ENCODE measurements at places on chromosomes 3 and 15.

GRCh38 chr3:39910826-39911464 is 101.5 kb downstream of the MYRIP start:
- DNase-seq = no peak

DNA sequence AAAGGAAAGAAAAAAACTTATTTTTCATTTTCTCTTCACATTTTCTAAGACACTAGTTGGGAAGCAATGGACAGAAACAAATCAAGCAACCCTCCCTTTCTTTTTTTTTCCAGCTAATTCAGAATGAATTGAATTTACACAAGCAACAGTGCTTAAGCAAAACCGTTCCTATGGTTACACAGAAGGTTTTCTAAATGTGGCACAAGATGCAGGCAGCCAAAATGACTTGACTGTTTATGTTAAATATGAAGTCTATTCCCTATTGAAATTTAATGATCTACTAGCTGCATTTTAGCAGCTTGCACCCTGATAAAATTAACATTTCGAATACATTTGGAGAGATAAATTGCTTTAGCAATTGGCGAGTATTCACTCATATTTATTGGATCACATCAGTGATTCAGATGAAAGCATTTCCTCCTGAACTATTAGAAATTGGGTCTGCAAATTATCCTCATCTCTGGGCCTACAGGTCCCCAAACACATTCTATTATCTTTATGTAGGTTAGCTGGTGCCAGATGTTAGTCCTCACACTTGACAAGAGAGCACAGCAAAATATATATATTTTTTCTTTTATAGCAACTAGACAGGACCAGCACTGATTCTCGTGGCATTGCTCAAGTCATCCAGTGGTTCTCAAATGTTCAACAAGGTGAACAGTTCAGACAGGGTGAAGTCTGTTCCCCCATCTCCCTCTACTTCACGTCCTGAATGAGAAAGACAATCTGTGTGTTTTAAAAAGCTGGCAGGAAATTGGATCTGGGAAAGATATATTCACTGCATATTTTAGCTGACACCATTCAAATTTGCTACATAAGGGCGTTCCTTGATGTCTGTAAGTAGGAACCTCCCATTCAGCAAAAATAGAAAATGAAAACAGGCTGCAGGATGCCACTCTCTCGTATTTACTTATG is 463.6 kb upstream of the KCNMB2 start:
- no peak for DNase-seq

DNA sequence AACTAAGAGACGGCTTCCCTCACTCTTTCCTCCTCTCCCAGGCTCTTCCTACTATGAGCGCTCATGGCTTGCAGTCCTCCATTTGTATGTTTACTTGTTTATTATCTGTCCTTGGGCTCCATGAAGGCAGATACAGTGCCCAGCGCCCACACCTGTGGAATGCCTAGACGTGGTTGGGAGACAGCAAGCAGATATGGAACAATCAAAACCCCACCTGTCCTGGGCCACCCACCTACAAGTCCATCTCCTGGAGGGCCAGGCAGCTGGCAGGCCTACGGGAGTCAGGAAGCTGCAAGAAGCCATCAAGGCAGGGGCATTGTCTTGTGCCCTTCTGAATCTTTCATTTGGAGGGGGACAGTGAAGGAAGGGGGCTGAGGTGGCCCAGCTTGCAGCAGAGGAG is 104.7 kb downstream of the IQSEC1 start:
- no peak for DNase-seq

DNA sequence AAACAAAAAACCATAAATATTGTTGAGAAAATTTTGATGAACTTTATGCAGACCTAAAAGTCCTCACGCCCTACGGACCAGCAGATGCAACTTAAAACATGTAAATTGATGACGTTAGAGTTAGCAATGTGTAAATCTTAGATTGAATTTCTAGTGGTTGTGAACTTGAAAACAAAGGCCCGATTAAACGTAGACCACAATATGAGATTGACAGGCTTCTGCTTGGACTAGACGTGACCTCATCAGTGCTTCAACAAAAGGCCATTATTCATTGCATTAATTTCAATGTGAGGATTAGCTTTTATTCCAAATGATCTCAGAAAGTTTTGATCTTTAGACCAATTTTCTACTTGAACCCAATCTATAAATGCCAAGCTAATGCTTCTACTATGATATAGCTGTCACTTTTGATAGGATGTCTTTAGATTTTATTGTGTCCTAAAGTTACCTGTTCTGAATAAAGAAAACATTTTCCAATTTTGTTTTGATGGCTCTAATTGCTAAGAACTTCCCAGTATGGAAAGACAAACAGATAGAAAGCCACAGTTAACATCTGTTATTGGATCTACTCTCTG is 55.4 kb upstream of the SPPL2A start:
- DNase-seq = no peak

DNA sequence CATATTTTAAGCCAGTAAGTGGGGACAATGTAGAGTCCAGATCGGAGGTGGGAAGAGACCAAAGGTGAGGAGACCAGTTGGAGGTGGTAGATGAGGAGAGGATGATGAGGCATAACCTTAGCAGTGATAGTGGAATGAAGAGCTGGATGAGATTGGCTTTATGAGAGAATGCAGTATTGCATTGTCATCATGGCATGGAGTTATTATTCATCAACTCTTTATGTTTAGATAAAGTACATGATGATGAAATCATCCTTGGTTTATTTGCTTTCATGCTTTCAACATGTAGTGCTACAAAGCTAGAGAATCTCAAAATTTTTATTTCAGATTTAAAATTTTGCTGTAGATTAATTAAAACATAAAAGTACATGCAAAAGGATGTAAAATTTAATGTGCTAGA is 64.0 kb downstream of the PPM1L start:
- DNase-seq = no peak

DNA sequence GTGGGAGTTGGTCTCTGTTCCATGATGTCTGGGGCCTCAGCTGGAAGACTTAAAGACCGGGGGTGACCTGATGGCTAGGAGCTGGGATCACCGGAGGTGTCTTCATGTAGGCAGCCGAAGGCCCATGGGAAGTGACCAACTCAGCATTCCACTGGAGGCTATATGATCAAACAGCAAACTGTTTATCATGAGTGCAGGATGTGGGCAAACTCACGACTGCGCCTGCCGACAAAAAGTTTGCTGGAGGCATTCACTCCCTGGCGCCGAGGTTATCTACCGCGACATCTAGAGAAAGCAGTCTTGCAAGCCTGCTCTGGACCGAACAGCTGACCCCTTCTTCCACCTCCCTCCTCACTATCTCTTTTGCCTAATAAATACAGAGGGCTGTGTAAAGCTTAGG is 62.7 kb upstream of the NR2C2 start:
- DNase-seq = no peak

GRCh38 chr3:119950666-119951325 is 143.5 kb downstream of the GSK3B start:
- DNase-seq = no peak

GRCh38 chr15:52153900-52154895 is 37.0 kb downstream of the GNB5 start:
- DNase-seq = no peak

- no peak for DNase-seq
Measured at GRCh38 chr15:63124506-63124905, 2.8 kb downstream of the LACTB start.

DNA sequence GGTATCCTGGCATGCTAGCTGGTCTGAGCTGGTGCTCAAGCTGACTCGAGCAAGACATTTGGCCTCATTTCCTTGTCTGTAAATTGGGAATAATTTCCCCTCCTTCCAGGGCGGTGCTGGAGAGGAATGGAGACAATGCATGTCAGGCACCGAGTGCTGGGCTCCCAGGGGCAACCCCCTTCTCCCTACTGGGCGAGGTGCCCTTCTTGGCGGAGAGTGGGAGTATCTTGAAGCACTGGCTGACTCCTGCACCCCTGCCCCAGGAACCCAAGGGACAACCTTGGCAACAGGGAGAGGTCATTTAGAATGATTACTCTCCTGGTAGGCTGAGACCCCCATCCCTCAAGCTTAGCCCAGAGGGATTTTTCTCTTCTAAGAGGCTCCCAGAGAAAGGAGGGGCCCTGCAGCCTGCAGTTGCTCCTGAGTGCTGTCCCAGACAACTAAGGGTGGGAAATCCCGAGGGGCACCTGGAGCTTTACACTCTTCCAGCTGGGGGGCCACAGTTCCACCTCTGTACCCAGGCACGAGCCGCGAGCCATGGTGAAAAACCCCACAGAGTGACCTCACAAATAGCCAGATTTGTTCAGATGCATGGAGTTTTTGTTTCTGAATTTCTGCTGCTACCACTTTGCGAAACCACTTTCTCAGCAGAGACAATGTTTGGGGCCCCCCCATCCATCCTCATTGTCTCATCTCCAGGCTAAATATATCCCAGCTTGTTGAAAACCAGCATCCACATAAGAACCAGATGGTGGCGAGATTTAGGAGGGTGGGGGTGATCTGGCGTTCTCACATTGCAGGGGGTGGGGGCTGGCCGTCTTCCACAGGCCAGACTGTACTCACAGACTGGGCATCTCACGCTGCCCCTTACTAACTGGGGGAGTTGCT is 44.8 kb downstream of the ABTB1 start:
- peak; percentile 51 for DNase-seq

DNA sequence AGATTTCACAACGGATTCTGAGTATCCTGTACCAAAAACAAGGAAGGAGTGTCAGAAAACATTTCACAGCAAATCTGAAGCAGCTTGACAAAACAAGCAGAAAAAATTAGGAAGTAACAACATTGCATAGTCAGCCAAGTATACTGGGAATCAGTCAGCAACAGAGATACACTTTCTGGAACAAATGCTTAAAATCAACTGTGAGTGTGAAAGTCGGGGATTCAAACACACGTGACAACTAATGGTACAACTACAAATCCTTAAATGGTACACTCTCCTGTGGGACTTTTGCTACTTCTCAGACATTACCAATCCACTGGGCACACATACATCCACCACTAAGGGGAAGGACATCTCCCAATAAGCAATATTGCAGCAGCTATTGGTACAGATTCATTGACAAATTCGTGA is 296.6 kb upstream of the MME start:
- DNase-seq = no peak

- no peak for DNase-seq
Measured at GRCh38 chr3:64225695-64226499, 631 bp upstream of the PRICKLE2 start.

DNA sequence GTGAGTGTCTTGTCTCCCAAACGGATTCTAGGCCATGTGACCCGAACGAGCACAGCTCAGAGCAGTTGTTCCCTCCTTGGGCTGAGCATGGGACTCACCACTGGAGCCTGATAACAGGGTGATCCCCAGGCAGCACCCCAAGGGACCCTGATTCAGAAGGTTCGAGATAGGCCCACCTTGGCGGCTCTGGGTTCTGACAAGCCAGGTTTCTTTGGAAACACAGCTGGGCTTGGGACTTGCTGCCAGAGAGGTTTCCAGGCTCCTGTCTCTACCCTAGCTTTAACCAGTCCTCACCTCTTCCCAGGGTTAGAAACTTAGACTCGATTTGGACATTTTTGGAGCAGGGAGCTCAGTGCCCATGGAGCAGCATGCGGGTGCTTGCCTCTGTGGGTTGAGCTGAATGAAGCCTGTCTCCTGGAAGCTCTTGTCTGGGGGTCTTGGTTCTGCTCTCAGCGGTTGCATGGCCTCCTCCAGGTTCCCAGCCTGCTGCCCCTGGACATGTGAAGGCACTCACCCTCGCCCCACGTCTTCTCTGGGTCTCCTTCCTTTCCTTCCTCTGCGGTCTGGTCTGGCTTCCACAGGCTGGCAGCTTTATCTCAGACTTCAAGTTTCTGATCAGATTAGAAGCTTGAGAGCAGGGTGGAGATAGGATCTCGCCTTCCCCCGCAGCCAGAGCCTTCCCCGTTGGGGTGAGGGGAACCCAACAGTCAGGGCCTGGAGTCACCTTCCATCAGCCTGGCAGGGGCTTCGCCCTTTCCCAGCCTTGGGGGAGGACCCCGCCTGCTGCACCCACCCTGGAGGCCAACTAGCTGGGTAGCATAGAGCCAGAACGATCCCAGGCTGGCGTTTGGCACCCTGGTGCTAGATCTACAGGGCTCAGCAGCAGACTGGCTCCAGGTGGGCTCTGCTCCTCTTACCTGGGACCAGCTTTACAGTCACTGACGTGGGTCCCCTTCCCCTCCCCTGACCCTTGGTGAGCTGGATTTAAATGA is 21.0 kb downstream of the PAQR5 start:
- DNase-seq = no peak

DNA sequence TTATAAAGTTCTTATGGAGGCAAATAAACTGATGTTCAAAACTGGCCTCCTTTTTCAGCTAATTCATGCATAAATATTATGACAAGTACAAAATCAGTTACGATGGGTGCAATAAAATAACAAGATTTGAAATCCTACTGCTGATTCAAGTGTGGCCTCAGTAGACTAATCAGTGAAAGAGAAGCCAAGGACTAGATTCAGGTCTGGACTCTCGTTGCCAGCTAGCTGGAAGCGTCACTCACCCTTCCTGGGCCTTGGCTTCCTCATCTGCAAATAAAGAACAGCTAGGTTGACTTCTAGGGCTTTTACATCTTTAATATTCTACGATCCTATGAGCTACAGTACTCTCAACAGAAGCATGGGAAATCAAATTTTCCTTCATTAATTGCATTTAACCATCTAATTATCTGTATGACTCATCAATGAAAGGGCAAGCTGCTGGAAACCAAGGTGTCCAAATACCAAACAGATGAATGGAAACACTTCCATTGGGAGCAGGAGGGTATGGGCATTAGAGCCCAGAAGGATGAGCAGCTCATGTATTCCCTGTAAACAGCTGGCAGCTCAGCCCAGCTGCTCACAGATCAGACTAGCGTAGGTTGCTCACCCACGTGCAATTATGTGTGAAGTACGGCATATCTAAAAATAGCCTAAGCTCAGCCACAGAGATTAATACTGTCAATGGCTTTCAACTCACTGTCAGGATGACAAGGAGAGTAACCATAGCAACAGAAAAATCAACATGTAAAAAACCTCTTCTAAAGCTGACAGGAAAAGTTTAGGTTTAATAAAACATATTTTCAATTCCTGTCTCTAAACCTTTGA is 294.8 kb downstream of the PLCL2 start:
- DNase-seq = no peak
